ENCODE measurements at places on chromosomes 2 and 18.

DNA sequence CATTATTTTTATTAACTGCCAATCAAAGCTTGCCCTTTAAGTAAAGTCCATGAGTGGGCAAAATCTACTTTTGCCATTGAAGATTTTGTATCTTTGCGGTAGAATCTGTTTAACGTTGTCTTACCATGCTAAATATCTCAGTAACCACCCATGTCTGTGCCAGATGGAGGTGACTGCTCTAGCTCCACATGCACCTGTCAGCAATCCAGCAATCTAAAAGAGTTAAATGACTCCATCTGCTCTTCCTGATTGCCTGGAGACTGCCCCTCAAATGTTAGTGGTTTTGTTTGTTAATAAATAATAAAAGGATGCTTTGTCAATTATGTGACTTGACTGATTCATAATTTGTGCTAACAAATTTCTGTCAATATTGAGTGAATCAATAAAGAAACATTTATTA, 141.7 kb downstream of the RBM43 start:
- peak; percentile 89 for DNase-seq

DNA sequence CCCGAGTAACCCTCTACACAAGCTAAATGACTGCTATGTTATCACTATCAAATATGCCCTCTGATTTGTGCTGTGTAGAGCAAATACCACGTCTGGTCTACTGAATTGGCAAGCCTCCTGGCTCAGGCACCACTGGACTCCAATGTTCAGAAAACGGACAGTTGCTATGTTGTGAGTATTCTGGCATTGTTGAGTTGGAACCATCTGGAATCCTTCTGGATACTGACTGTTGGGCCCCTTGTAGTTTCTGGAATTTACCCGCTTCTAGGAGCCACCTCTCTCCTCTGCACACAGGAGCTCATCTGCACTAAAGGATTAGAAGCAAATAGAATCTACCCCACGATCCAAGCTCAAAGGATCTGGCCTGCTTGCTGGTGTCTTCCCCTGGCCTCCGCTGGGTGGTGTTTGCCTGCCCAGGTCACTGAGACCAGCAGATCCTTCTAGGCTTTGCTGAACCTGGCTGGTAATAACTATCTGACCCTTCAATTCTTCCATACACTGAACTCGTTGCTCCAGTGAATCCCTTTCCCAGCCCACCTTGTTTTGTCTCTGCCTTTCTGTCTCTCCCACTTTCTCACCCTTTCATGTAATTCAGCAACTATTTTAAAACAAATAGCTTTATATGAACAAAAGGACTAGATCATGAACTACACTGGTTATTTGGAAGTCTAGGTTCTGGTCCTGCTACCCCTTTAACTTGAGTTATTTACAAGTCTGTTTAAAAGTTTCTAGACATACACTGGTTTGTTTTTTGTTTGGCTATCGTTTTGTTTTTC, 2.1 kb upstream of the HAAO start:
- no peak for DNase-seq

DNA sequence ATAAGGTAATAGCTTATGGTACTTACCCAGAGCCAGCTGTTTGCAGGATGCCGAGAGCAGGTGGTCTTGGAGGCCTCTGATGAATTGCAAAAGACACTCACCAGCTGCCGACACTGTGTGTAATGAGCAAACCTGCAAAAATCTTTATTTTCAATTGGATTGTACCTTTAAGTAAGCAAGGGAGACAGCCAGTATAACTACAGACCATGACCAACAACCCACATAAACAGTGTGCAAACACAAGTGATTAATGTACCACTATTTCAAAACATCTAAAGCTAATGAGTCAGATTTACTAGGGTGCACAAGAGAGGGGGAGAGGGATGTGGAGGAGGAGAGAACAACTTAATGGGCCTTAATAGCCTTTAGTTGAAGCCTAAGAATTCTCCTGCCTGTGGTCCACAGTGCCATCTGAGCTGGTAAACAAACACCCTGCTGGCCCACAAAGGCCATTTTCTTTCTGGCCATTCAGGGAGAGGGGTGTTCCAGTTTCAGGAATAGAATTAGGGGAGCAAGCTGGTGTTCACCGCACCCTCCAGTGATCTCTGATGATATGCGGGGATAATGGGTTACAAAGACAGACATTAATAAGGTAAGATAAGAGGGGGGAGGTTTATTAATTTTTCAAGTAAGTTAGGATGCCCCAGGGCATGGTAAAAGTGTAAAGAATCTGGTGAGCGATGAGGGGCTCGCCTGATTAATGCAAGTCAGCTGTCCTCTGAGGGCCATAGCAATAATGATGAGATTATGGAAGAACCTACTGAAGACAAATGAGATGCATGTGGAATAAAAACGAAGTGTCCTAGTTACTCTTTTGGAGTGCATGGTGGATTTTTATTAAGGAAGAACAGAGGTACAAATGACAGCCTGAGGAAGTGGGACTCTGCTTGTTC, 196.4 kb downstream of the HRH4 start:
- peak; percentile 69 for DNase-seq

GRCh38 chr2:164542581-164543021, 78.7 kb downstream of the GRB14 start:
- peak; percentile 8 for DNase-seq

DNA sequence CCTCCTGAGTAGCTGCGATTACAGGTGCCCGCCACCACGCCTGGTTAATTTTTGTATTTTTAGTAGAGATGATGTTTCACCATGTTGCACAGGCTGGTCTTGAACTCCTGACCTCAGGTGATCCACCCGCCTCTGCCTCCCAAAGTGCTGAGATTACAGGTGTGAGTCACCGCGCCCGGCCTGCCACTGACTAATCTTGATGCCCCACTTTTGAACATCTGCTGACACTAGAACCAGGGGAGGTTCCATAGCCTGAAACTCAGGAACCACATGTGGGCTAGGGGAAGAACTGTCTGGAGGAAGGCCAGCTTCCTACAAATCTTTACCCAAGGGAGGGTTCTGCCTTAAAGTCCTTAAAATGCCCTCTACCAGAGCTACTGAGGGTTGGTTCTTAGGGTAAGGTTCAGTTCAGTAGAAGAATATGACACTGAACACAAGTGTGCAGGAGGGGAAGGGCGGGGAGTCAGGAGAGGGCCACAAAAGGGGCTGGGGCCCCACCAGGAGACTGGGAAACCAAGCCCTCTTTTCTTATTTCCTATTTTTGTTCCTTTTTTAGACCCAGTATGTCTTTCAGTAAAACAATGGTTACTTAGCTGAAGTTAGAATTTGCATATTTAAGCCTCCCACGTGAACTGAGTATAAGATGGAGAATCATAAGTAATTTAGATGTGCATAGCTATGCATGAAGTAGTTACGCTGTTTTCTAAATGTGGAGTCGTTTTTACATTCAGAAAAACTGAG, 6.3 kb upstream of the RAB31 start:
- DNase-seq: no peak

DNA sequence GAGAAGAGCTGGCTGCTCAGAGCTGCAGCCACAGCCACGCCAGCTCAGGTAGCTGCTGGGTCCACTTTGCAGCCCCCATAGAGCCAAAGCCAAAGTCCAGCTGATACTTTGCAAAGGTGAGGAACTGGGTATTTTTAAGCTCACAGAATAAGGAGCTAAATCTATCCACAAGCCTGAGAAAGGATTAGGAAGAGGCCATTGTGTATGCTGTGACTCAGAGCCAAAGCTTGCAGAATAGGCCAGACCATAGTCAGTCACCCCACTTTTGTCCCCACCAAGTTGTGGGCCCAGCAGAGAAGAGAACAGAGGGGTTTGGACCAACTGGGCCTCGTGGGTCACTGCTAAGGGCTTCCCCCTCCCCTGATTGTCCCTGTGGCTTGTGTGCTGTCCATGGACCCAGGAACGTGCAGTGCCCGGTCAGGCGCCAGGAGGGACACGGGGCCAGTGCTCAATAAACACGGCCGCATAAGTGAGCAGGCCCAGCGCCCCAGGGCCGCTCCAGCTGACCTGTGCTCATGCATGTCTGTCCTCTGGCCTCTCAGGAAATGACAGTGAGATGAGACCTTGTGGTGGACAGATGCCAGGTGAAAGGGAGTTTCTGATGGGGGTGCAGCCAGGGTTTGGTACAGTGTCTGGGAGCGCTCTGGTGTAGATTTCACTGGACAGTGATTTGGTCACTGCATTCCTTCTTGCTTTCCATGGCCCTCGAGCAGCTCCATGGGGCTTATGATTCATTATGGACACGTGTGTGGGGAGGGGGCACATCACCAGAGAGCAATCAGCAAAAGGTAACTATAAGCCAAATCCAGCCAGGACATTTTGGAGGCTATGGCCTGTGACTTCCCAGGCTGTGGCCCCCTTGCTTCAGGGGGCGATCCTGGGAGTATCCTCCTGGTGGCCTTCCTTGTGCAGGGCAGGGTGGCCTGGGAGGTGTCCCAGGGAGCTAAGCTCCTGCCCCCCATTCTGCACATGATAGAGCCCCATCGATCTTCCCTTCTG, 31.3 kb downstream of the MAL start:
- DNase-seq: no peak
